ENCODE measurements at places on chromosomes 12 and 14.

- no peaks in the 10 kb centered on the region for H3K27me3 ChIP-seq
- no peaks in the 10 kb centered on the region for H3K36me3 ChIP-seq
- H3K4me3 ChIP-seq: no peak overlapping the region
These were observed 20.0 kb downstream of the NFKBIA start for GRCh38 chr14:35384455-35385041.

DNA sequence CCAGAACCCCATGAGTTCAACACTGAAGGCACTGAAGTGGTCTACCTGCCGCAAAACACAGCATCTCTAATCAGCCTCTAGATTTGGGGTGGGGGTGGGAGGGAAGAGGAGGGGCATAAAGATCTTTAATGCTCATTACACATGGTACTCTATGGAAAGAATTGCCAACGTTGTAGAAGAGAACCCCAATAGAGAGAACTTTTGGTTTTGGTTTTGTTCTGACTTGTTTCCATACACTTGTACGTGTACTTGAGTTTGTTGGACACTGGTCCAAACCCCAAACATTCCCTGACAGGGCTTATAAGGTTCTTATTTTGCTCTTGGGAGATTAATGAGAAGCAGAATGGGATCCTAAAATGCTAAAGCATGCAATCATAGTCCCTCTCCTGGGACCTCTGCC, 31.0 kb downstream of the GNPTAB start:
- no peak overlapping the region for H3K4me3 ChIP-seq
- H3K27me3 ChIP-seq: no peaks in the 10 kb centered on the region
- H3K27ac ChIP-seq: no peak overlapping the region
- no peaks in the 10 kb centered on the region for H3K36me3 ChIP-seq
- DNase-seq: no peak
- no peaks in the 10 kb centered on the region for H3K4me1 ChIP-seq

GRCh38 chr12:62400135-62400534, 66.5 kb upstream of the MON2 start:
- peaks cover 24% of the 10 kb centered on the region for H3K36me3 ChIP-seq
- no peaks in the 10 kb centered on the region for H3K4me1 ChIP-seq
- no peaks in the 10 kb centered on the region for H3K27me3 ChIP-seq
- DNase-seq: no peak
- no peak overlapping the region for H3K27ac ChIP-seq

DNA sequence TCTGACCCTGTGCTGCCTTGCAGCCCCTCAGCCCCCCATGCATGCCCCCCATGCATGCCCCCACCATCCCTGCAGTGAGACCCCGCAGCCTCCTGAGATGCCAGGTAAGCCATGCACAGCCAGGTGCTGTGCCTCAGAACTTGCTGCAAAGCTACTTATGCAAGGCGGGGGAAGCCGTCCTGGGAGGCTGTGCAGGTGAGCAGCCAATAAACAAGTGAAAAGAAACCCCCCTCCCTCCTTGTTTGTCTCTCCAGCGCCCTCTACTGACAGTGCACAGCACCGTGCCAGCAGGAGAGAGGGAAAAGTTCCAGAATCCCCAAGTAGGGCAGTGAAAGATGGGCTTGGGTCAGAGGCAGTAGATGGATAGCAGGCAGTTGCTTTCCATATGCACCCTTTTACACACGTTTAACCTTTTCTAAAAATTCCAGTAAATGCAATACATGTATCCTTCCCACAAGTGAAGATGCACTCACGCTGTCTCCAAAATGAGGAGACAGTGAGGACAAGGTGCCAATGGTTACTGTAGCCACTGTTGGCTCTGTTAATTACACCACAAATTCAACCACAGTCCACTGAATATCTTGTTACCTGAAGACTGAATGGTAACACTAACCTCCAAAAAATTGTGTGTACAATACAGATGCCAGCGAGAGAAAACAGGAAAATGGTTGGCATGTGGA, 18.0 kb downstream of the TNFAIP2 start:
- no peaks in the 10 kb centered on the region for H3K36me3 ChIP-seq
- H3K27ac ChIP-seq: peak overlapping the region; percentile 75
- no peaks in the 10 kb centered on the region for H3K27me3 ChIP-seq
- peaks cover 58% of the 10 kb centered on the region for H3K4me1 ChIP-seq
- no peak overlapping the region for H3K4me3 ChIP-seq

- no peak overlapping the region for H3K27ac ChIP-seq
- no peaks in the 10 kb centered on the region for H3K4me1 ChIP-seq
- DNase-seq: no peak
- H3K4me3 ChIP-seq: no peak overlapping the region
- H3K36me3 ChIP-seq: no peaks in the 10 kb centered on the region
These were observed 13.6 kb downstream of the DLK1 start for GRCh38 chr14:100740196-100740825.
